HCEC 1CT (cell line): ENCODE measurements at places on chromosomes 5 and 9.

- no peak for DNase-seq
These were observed 5.0 kb upstream of the POLR1E start for GRCh38 chr9:37480759-37481158.

- DNase-seq = no peak
These were observed 35.2 kb downstream of the SETX start for GRCh38 chr9:132319421-132320110.

GRCh38 chr9:93132287-93132927 lies 1.6 kb downstream of the NINJ1 start:
- no peak for DNase-seq

GRCh38 chr5:168916266-168916665 lies 337.1 kb upstream of the PANK3 start:
- DNase-seq = no peak

DNA sequence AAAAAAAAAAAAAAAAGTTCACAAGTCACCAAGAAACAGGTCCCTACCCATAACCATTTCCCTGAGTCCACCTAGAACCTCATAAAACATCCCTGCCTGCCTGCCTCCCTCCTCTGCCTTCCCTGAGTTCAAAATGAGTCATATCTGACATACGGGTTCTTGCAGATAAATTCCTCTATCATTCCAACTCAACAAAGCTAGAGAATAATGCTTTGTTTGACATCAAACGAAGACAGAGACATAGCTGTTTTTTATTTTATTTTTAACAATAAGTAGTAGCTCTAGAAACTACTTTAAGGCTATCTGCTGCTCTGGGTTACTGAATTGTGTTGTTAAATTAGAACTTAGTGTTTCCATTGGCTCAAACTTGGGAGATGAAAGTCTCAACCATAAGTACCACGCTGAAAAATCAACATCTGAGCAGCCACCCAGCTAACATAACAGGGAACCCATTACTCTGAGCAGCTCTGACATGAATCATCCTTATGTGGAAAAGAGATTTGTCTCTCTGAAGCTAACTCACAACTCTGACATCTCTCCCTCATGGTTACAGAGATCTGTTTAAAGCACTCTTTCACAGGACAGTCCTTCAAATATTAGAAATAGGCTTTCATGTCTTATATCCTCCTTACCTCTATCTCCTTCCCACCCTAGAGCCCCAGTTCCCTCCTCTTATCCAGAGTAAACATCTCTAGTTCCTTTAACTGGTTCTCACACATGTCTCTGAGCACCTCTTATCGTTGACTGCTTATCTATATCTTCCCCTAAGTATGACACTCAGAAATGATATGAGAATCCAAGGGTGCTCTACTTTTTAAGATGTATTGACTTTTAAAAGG lies 12.1 kb downstream of the TMEM245 start:
- DNase-seq = peak; percentile 74

DNA sequence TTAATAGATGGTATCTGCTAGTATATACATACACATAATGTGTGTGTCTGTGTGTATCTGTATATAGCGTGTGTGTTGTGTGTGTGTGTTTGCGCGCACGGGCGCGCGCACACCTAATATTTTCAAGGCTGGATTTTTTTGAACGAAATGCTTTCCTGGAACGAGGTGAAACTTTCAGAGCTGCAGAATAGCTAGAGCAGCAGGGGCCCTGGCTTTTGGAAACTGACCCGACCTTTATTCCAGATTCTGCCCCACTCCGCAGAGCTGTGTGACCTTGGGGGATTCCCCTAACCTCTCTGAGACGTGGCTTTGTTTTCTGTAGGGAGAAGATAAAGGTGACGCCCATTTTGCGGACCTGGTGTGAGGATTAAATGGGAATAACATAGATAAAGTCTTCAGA lies 757 bp downstream of the FXN start:
- peak; percentile 11 for DNase-seq

- DNase-seq = no peak
These were observed 18.2 kb downstream of the GLIS3 start for GRCh38 chr9:4281676-4282075.

- DNase-seq = no peak
These were observed 150.8 kb downstream of the MEF2C start for GRCh38 chr5:88732181-88732633.

DNA sequence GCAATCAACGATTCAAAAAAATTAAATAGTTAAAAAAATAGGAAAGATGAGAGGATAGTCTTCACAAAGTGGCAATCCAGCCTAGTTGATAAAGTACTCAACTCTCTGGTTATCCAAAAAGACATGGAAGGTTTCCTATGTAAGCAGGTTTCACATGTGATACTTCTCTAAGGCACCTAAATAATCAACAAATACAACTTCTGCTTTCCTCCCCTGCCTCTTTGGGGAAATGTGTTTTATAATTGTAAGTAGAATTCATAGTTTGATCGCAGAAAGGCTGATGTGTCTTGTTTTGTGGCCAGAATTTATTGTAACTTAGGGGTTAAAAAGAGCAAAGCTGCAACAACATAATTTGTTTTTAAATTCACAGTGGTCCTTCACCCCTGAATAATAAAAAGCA lies 855.5 kb upstream of the DMAC1 start:
- DNase-seq = no peak

- no peak for DNase-seq
These were observed 288.0 kb upstream of the SMARCA2 start for GRCh38 chr9:1726993-1727759.

- no peak for DNase-seq
These were observed 43.3 kb upstream of the BARHL1 start for GRCh38 chr9:132539096-132539495.

GRCh38 chr9:87276327-87276841 lies 221.3 kb upstream of the DAPK1 start:
- DNase-seq = peak; percentile 91

GRCh38 chr9:133184971-133185370 lies 21.3 kb upstream of the GBGT1 start:
- DNase-seq = peak; percentile 64

DNA sequence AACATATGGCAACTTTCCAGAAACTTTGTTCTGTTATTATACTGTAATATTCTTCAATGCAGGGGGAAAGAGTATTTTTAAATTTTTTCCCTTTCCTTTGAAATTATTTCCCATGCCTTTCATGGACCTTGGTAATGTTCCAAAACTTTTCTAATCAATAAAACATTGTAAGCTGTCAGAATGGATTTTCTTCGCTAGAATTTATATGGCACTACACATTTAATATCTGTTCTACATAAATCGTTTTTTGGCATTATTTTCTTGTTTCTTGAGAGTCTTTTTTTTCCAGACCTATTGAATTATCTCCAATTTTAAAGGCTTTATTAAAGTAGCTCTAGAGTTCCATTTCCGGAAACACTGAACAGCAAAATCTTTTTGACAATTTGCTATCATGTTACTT lies 249.0 kb downstream of the TMEM167A start:
- DNase-seq = no peak

GRCh38 chr5:38556088-38556598 lies 303 bp downstream of the LIFR start:
- DNase-seq = no peak

- DNase-seq = no peak
These were observed 10.6 kb downstream of the TAS2R1 start for GRCh38 chr5:9619331-9620092.

DNA sequence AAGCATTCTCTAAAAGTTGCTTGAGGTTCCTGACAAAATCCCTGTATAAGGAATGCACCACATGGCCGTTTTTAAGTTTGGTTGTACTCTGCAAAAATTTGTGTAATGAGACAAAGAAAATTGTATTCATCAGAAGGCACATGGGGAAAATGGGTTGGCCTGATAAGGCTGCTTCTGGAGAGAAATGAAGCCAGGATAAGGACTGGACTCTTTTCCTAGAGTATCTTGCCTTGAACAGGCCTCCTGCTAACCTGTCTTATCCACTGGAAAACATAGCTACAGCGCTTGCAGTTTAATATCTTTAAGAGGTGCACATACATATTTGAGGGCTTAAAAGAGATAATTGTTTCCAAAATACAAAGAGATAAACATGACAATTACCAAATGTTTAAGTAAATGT lies 41.4 kb upstream of the IFNK start:
- DNase-seq = no peak
